ENCODE measurements at places on chromosomes 2 and 18.
A peak's percentile ranks its signal among the peaks of the same experiment; 100 is the strongest.

GRCh38 chr2:19654310-19655090 lies 247.3 kb downstream of the TTC32 start:
- DNase-seq = no peak

- DNase-seq = no peak
Observed at GRCh38 chr2:63500398-63500797, 87.9 kb downstream of the WDPCP start.

DNA sequence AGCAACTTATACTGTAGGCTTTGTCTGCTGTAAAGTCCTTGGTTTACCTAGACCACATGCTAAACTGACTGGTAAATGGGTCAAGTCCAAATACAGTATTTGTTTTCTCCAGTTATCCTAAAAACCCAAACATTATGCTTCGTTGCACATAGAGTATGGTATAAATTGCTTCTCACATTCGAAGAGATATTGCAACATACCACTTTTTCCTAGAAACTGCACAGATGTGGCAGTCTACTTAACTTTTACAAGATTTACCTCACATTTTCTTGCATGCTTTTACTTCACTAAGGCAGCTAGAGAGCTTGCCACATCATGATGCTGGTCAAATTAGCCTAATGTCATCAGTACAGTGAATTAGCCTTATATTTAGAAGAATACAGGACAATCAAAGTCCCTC lies 66.0 kb upstream of the SCN7A start:
- DNase-seq = no peak

GRCh38 chr2:181851726-181852125 lies 39.8 kb upstream of the ITPRID2 start:
- DNase-seq = no peak

DNA sequence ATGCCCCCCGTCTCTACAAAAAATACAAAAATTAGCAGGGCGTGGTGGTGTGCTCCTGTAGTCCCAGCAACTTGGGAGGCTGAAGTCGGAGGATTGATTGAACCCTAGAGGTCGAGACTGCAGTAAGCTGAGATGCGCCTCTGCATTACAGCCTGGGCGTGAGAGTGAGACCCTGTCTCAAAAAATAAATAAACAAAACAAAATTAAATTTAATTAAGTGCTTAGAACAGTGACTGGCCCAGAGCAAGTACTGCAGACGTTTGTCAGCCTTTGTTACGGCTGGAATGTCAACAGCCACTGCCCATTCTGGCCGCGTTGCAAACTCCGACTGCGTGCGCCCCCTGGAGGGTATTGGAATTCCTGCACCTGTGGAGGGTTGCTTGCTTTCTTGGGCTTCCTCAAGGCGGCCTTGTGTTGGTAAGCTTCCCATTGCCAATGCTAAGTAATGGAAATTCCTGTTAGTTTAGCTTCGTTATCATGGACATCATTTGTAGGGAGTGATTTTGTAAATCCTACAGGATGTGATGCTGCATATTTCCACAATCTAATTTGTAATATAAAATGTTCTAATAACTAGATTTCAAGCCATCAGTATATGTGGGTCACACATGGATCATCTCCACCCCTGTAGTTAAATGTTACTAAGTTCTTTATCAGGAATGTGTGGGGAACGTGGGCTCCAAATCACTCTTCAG lies 15.9 kb upstream of the ATP6V1B1 start:
- peak; percentile 86 for DNase-seq

- no peak for DNase-seq
Observed at GRCh38 chr2:123737371-123737770, 287.7 kb upstream of the CNTNAP5 start.

DNA sequence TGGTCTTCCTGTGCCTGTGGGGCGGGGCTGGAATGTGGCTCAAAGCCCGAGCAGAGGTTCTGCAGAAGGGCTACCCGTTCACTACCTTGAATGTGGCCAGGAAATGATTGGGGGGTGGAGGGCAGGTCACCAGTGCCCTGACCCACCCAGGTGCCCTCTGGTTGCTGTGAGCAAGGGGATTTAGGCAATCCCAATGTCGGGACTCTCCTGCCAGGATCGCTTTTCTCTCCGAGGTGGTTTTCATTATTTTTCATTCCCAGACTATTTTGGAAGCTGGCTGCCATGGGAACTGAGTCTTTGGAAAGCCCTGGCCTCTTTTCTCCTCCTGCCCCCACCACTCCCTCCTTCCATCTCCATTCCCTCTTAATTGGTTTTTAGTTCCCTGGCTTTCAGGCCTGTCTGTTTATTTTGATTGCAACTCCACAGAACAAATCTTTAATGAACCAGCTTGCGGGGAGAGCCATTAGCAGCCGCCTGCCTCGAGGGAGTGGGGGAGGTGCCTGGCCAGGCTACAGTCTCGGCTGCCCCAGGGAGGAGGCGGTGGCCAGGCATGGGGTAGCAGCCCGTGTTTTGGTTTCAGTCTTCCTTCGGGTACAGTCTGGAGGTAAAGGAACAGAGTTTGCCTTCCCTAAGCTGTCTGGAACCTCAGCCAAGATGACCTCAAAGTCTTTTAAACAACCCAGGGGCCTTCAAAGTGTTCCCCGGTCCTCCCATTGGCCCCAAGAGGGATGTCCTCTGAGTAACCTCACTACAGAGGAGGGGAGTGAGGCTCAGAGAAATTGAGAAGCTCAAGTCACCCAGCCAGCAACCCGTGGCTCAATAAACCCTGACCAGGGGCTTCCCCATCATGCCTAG lies 114.4 kb upstream of the HAAO start:
- peak; percentile 75 for DNase-seq

DNA sequence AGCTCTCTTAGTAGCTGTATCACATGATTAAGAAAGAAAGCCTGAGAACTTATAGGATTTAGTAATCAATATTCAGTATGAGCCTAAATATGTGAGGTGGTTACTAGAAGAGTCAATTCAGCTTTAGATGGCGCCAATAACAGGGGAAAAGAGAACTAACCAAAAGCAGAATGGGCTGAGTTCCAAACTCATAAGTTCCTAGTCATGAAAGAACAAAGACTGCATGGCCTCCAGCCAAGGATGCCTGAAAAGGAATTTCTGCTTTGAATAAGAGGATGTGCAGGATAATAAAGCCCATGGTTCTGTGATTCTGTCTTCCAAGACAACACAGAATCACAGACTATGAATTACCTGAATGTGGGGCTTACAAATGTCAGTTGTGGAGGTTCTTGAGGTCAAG lies 196.5 kb downstream of the SATB2 start:
- no peak for DNase-seq

DNA sequence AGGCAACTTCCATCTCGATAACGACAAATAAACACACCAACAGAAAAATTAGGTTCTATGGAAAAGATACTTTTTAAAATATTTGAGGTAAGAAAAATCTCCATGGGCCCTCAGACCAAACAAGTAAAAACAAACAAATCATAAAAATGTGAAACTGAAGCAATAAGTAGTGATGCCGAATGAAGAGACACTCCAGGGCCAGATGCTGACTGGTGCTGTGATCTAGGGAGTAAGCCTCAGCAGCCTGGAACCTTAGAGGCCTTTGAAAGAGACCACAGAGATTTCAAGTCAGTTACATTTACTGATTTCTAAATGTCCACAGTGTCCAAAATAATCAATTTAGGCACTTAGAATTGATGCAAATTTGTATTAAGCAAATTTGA lies 1144.7 kb downstream of the CNTNAP5 start:
- no peak for DNase-seq

DNA sequence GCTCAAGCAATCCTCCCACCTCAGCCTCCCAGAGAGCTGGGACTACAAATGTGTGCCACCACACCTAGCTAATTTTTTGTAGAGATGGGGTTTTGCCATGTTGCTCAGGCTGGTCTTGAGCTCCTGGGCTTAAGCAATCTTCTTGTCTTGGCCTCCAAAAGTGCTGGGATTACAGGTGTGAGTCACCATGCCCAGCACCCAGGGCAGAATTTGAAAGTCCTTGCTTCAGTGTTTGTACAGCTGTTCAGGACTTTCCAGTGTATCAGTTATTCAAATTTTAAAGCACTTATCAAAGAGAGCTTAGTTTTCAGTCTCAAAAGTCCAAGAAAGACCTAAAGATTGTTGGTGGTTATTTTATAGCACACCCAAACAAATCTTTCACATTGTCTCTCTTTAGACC lies 43.6 kb upstream of the VPS54 start:
- DNase-seq = no peak

- no peak for DNase-seq
Observed at GRCh38 chr2:95053543-95053942, 28.0 kb downstream of the MAL start.

DNA sequence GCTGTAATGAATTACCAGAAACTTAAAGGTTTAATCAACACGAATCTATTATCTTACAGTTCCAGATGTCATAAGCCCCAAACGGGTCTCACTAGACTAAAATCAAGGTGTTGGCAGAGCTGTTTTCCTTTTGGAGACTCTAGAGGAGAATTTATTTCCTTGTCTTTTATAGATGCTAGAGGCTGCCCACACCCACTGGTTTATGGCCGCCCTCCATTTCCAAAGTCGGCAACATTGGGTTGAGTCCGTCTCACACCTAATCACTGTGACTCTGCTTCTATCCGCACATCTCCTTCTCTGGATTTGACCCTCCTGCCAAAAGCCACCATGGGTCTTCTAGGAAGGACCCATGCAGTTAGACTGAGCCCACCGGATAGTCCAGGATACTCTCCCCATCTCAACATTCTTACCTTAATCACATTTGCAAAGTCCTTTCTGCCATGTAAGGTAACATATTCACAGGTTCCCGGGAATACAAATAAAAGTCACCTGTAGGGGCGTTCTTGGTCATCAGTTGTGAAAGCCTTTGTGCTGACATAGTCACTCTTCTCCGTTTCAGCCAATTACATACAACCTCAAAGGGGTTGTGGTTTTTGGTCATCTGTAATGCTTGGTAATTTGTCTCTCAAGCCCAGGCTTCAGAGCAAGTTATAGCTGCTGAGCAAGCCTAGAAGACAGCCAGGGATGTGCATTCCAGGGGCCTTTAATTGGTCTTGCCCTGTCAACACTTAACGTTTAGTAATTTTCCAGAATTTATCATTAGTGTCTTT lies 179.4 kb downstream of the ANTXR1 start:
- no peak for DNase-seq

GRCh38 chr2:25176541-25177181 lies 8.3 kb upstream of the POMC start:
- no peak for DNase-seq

DNA sequence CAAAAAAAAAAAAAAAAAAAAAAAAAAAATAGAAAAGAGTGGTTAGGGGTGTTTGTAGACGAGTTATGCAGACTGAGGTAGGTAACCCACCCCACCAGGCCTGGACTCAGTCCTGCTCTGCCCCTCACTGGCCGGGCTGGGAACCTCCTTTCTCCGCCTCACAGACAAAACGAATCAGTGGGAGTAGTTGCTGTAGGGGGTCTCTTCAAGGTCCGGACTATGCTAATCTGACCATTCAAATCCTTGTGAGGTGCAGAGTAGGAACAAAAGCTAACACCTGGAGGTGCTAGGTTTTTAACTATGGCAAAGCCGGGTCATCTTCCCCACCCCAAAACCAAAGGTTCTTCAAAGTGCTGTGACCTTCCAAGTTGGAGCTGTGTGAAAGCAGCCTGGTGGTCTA lies 223.7 kb downstream of the SLC4A3 start:
- DNase-seq = peak; percentile 21

GRCh38 chr18:53153281-53153680 lies 813.3 kb downstream of the DCC start:
- peak; percentile 4 for DNase-seq

DNA sequence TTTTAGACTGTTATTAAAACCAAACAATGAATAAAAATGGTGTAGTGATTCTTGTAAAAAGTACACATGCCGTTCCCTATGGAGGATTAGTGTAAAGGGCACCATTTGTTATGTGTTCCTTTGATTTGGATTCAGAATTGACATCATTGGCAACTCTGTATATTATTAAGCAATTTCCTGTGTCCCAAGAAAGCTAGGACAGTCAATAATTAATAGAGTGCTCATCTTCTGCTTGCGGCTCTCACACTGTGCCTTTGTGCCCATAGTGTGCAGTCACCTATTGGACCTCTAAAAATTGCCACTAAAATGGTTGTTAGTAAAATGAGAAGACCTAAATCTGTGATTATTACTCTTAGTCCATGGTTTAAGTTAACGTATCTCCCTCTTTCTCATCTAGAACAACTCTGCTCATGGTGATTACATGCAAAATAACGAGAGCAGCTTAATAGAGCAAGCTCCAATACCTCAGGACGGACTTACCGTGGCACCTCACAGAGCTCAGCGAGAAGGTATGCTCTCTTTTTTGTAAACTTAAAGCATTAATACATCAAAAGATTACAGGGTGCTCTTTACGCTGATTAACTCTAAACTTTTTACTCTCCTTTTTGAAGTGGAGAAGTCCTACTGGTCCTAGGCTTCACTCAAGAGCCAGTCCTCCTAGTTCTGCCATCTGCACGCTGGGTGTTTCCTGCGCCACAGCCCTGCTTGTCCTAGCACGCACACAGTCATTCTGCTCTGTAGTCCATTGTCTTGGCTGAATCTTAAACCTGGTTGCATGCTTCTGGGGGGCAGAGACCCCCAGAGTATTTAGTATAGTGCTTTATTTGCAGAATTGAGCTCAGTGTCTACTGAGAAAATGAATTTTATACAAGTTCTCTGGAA lies 16.7 kb downstream of the ZCCHC2 start:
- no peak for DNase-seq

DNA sequence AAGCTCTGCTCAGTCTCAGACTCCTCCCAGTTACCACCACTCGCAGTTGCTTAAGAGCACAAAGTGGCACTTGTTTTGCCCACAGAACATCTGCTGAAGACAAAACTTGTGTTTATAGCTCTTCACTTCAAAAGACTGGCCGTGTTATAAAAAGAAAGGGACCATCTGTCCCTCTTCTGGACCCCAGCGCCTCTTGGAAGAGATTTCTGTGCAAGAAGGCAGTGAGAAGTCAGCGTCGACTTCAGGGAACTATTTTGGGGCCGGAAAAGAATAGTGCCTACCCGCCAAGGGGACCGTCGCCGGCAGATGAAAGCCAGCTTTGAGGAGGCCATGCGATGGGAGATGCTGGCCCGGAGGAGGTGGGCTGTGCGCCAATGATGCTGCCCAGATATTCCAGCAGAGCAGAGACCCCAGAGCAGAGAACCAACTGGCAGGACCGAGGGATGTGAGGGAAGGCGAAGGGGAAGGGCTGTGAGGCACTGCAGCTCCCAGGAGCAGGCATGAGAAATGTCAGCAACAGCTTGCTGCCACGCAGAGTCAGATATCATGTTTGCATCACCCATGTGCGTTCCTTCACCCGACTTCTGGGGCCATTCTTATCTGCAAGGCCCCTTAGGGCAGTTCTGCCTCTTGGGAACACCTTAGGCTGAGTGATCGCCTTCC lies 270.9 kb downstream of the ATAD2B start:
- DNase-seq = no peak

DNA sequence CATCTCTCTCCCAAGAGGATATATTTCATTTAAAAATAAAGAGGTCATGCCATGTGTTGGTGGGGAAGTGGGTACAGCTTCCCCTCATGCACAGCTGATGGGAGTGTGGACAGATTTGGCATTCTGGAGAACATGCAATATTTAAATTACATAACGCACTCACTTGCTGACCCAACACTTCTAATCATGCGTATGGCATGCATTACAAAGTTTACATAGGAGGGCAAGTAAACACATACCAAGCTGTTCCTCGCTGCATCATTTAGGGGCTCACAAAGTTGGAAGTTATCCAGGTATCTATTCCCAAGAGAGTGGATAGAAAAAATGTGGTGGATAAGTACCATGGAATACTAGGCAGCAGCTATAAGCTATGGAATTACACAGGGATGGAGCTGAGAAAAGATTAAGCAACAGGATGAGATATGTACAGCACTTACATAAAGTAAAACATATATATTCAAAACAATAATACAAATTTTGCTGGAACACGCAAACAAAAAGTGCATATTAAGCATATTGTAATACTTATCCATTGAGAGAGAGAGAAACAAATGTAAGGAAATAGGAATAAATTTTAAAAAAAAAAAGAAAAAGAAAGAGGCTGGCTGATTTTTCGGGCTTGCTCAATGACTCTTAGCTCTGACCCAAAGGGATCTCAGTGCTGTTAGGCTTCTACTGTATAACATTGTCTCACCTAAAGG lies 11.0 kb downstream of the CYP1B1 start:
- DNase-seq = no peak
